Fibroblast of skin of right quadriceps (primary cell): ENCODE measurements at places on chromosomes 11 and 22.
A peak's percentile ranks its signal among the peaks of the same experiment; 100 is the strongest.

GRCh38 chr11:3022300-3022967 is 30.3 kb upstream of the NAP1L4 start:
- DNase-seq = peak; percentile 78

DNA sequence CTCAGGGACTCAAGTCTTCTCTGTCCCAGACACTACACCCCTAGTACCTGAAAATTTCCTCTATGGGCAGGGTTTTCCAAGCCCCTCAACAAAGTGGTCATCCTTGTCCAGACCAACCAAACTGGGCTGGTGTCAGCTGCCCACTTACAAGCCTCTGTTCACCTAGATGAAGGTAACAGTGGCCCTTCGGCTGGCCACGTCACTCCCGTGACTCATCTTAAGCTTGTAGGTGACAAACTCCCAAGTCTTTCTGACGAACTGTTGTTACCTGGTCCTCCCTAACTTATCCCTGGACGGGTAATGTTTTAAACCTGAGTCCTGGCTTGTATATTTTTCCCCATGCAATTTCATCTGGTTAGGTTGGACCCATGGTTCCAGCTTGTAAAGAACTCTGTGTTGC is 4.7 kb downstream of the CXCR5 start:
- DNase-seq = no peak

GRCh38 chr11:78318321-78319114 is 99.1 kb downstream of the GAB2 start:
- DNase-seq = peak; percentile 35

GRCh38 chr22:44723801-44724200 is 21.8 kb downstream of the PRR5 start:
- peak; percentile 34 for DNase-seq

GRCh38 chr11:60389279-60389910 is 6.9 kb upstream of the MS4A14 start:
- DNase-seq = no peak

DNA sequence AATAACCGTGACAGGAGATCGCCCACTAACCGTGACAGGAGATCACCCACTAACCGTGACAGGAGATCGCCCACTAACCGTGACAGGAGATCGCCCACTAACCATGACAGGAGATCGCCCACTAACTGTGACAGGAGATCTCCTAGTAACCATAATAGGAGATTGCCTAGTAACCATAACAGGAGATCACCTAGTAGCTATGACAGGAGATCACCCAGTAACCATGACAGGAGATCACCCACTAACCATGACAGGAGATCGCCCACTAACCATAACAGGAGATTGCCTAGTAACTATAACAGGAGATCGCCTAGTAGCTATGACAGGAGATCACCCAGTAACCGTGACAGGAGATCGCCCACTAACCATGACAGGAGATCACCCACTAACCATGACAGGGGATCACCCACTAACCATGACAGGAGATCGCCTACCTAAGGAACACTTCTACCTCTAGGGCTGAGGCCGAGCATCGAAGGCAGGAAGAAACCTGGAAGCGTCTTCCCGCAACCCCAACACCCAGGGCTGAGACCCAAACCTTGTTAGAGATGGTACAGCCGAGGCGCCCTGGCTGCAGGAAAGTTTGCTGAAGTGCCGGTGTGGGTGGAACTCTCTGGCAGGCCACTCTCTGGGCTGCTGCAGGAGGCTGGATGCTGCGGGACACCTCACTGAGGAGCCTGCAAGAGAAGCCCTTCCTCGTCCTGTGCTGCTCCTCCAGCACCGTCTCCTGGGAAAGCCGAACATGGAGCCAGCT is 67.5 kb upstream of the THY1 start:
- DNase-seq = no peak
